ENCODE measurements at places on chromosomes 1 and 21.

- DNase-seq: no peak
These were observed 1.2 kb upstream of the CAP1 start for GRCh38 chr1:40039245-40039756.

GRCh38 chr1:8026976-8027747 lies 1.1 kb upstream of the ERRFI1 start:
- peak; percentile 71 for DNase-seq

- no peak for DNase-seq
These were observed 80.1 kb upstream of the PUM1 start for GRCh38 chr1:31145648-31146047.

- DNase-seq: no peak
These were observed 79.7 kb downstream of the ENAH start for GRCh38 chr1:225573216-225573615.

DNA sequence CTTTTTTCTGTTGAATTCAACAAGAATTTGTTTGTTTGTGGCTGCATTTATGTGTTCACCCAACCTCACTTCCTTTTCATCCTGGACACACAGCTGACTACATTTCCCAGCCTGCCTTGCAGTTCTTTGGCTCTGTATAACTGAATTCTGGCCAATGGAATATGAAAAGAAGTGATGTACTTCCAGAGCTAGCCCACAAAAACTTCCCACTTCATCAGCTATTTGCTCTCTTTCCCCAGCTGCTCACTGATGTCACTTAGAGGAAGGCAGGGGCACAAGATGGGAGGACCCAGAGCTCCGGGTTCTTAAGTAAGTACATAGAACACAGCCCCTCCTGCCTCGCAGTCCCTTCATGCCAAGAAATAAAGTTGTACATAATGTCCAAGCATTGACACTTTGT lies 235.0 kb upstream of the FGGY start:
- DNase-seq: peak; percentile 86

GRCh38 chr1:233675893-233676292 lies 62.0 kb downstream of the KCNK1 start:
- DNase-seq: no peak

GRCh38 chr1:48693180-48693579 lies 83.5 kb downstream of the BEND5 start:
- DNase-seq: no peak

- DNase-seq: no peak
These were observed 163.1 kb downstream of the PTPRU start for GRCh38 chr1:29399465-29399864.

- DNase-seq: no peak
These were observed 23.8 kb downstream of the CLIC4 start for GRCh38 chr1:24768873-24769605.

DNA sequence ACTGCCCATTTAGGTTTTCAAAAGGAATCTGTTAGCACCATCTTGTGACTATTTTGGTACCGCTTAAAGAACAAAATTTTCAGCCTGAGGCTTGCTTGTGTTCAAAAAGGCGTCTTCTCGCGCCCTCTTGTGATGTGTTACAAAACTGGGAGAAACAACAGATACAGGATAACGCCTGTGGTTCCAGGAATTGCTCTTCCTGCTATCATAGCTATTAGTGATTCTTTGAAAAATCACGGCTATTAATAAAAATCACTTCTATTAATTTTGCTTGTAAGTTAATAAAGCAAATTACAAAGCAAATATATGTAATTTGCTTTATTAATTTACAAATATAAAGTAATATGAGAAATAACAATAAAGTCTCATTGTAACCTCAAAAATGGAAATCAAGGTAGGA lies 82.2 kb upstream of the ABCD3 start:
- DNase-seq: peak; percentile 83

- no peak for DNase-seq
These were observed 73.5 kb downstream of the PUM1 start for GRCh38 chr1:30991862-30992606.
